Stimulated activated CD8-positive, alpha-beta memory T cell treated with anti-CD3 and anti-CD28 coated beads, Interleukin-2, amount 100 ng/mL, for 48 hours (primary cell): ENCODE measurements at places on chromosomes 13 and 19.

DNA sequence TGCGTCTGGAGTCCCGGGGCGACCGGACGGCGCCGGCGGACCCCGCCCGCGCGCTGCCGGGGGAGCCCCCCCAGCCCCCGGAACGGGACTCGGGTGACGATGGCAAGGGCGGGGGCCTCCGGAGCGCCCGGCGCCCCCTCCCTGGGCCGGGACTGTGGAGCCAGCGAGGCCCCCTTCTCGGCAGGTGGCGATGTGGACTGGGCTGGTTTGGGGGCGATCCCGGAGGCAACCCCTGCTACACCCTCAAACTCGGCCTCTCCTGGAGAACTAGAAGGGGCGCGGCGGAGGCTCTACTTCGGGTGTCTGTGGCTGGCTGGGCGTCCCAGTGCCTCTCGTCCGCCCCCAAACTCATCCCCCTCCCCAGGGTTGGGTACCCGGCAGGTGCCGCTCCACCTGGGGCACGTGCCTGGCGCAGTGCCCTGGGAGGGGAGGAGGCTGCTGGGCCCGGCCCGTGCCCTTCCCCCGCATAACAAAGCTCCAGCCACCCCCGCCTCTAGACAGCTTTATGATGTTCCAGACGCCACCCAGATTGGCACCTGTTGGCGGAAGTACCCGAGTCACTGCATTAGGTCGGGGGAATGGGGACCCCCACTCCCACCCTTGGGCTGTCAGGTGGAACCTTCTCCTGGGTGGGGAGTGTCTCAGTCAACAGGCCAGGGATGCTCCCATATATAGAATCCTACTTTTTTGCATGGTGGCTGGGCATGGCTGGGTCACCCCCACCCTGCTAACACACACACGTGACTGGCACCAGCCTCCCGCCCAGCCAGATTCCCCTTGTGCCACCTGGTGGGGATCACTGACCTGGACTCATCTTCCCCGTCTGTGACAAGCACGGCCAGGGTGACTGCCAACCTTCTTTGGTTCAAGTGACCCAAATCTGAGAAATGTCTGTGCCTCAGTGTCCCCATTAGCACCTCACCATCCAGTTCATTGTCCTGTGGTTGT lies 722 bp downstream of the PKN1 start:
- no peak for DNase-seq

GRCh38 chr19:48248081-48248833 lies 7.5 kb downstream of the CARD8 start:
- DNase-seq, result no peak

DNA sequence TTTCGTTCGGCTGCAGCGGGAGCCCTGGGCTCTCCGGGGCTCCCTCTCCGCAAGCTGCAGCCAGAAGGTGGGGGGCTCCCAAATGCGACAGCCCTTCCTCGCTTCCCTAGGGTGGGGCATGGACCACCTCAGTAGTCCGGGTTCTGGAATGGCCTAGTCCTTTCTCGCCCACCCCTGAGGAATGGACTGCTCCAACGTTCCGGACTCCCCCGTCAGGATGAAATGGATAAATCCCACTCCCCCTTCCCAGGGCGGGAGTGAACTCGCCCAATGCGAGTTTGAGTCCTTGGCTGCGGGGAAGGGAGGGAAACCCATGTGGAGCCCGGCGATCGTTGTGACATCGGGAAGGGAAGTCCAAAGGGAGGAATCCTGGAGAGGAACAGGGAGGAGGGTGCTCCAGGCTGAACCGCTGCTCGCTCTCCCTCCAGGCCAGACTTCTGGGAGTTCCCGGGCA lies 5.5 kb downstream of the HRC start:
- DNase-seq, result no peak

DNA sequence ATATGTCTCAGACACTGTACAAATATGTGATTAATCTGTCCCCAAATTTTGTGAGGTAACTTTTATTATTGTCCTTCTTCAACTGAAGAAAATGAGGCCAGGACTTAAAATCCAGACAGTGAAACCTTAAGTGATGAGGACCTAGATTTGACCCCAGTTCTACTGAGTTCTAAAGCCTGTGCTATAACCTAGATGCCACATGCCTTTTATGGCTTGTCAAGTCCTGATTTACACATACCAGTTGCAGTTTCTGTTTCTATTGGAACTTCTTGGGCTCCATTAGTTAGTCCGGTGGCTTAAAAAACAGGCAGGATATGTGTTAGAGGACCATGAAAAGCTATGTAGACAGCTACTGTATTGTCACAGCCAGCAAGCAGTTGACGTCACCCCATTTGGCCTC lies 436.5 kb upstream of the KLHL1 start:
- DNase-seq, result no peak

DNA sequence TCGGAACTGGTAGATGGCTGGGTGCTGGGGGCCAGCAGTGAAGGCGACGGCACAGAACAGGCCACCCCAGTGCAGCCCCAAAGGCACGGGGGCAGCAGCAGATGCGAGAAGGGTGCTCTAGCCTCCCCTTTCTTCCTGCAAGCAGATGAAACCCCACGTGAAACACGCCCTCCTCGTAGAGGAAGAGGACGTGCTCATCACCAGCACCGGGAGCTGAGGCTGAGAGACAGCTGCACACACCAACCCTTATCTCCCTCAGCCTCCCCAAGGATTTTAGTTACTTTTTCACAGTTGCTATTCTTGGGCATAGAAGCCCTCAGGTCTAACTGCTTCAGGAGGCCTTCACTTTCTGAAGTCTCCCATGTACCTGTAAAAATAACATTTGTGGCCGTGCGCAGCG lies 11.9 kb downstream of the ZNF787 start:
- no peak for DNase-seq

DNA sequence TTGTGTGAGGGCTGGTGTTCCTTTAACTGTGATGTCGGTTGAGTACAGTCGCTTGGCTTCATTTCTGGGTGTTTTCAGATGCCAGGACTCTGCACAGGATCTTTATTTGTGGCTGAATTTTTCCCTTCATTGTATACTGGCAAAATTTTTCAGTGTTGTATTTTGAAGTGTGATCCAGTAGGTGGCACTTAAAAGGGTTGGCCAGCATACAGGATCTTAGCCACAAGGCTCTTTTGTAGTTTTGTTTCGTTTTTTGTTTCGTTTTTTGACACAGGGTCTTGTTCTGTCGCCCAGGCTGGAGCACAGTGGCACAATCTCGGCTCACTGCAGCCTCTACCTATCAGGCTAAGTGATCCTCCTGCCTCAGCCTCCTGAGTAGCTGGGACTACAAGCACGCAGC lies 8.7 kb downstream of the FCAR start:
- no peak for DNase-seq

DNA sequence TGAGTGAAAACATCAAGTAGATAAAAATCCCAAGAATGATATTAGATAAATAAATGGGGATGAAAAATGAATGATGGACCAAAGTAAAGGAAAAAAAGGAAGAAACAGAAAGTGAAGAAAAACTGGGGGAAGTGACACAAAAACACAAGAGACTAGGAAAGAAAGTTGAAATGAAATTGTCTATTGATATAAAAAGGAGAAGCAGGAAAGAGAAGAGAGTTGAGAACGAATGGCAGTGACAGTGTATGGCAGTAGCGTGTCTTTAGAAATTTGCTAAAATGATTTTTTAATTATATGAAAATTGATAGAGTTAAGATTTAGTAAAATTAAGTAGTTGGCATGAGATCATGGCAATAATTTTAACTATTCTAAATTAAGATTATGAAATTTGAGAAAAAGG lies 36.3 kb upstream of the SGCG start:
- no peak for DNase-seq

GRCh38 chr19:46472592-46472991 lies 1.2 kb upstream of the PNMA8A start:
- no peak for DNase-seq

DNA sequence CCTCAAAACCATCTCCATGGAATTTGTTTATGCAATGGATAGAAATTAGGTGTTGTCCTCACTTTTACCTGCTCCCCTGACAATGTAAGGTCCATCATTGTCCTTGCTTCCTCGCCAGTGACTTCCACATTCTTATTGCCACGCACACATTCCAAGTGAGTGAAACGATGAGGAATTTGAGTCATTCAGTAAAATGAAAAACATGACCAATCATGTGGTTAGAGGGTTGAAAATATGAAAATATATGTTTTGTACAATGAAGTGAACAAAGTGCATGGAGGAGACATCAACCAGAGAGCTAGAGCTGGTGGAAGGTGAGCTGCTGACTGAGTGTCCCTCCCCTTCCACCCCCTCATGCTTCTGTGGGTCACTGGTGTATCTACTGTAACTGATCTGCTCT lies 91.7 kb downstream of the ATP8A2 start:
- DNase-seq, result no peak

GRCh38 chr19:19550972-19551852 lies 13.1 kb downstream of the CILP2 start:
- DNase-seq, result no peak

DNA sequence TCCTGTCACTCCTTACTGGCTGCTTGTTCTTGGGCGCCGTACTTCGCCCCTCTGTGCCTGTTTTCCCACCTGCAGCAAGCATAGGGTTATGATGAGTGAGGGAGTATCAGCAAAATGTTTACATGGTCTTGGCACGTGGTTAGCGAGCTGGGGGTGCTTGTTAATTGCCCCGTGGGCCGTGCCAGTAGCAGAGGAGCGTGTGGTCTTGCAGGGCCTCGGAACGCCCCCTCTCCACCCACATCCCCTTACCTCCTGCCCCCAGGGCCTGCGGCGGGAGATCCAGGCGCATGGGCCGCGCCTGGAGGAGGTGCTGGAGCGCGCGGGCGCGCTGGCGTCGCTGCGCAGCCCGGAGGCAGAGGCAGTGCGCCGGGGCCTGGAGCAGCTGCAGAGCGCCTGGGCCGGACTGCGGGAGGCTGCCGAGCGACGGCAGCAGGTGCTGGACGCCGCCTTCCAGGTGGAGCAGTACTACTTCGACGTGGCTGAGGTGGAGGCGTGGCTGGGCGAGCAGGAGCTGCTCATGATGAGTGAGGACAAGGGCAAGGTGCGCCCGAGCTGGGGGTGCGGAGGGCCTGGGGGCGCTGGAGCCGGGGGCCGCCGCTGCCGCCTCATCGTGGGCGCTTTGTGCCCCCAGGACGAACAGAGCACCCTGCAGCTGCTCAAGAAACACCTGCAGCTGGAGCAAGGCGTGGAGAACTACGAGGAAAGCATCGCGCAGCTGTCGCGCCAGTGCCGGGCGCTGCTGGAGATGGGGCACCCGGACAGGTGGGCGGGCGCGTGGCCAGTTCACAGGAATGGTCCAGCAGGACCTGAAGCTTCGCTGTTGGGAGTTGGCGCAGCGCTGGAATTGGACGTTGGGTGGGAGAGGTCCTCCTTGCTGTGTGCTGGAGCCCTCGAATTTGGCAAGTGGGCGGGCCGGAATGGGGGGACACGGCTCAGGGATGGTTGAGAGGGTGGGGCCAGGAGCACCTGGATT lies 22.5 kb upstream of the SHKBP1 start:
- no peak for DNase-seq

DNA sequence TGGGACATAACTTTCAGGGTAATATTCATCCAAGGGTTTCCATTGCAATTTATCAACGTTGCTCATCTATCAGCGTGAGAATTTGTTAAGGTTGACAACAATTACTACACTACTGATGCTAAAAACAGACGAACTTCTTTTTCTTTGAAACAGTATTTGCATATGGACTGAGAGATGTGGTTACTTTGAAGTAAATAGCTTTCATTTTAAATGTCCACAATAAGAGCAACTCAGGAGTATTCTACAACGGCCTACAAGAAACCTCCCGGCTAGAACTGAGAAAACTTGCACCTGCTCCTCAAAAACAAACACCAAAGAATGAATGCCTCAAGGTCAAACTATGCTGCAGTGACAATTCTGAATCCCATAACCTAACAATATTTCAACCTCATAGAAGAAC lies 238.4 kb downstream of the IRS2 start:
- DNase-seq, result no peak

DNA sequence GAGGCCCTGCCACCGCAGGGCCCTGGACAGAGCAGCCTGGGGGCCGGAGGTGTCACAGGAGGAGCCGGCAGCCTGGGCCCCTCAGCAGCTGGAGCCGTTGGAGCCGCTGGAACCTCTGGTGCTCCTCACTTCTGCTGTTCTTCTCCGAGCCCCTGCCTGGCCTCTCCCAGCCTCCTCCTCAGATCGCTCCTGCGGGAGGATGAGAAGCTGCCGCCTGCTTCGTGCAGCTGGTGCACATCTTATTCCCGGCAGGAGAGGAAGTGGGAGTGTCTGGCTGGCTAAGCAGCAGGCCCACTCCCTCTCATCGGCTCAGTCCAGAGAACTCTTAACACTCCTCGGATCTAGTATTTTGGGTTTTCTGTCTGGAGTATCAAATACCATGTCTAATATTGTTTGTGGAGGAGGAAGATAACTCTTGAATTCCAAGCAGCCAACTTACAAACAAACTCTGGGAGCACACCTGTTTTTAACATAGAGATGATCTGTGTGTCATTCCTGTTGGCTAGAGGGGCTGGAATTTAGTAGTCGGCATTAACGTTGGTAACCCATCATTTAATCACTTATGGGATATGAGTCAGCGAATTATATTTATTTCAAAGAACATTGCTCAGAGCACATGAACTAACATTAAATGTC lies 37.1 kb upstream of the RNF113B start:
- no peak for DNase-seq

DNA sequence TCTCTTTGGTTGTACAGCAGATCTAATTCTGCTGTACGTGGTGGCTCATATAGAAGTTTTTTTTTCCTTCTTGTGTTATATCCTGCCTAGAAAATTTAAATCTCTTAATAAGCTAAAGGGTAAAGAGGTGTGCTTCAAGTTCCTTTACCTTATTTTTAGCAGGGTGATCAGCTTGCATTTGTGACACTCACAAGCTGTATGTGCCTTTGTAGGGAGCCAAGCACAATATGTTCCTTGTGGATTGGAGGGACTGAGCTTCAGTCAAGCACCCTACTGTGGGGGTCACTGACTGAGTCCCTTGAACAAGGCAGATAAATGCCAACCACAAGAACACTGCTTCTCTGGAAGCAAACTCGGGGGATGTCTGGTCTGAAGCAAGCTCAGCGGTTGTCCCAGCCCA lies 12.6 kb upstream of the ERICH6B start:
- no peak for DNase-seq

DNA sequence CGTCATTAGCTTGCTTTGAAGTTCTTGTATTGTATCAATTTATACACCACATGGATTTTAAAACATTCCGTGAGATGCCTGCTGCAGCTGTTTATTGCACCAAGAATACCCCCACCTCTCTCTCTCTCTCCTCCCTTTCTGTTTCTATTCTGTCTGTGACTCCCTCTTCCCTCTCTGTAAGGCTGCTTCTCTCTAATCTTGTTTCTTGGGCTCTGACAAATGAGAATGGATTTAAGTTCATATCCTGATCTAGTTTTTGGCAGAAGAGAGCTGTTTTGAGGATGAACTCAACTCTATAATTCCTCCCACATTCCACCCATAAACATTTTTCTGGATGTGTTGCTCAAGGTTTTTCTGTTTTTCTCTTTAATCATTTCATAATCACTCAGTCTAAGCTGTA lies 144.3 kb upstream of the FRY start:
- no peak for DNase-seq

GRCh38 chr13:110643768-110644421 lies 28.6 kb downstream of the NAXD start:
- no peak for DNase-seq
